ENCODE measurements at places on chromosomes 16 and 17. TPM values are rescaled to one million over a fixed set of nuclear protein-coding genes. Genes with fewer than 3 reads are reported as not detected.

The NDE1 gene
- total RNA-seq = 27.6 TPM

The TNP2 gene
- not detected for total RNA-seq

The SETD1A gene
- total RNA-seq = 15.4 TPM

The PRSS53 gene
- 3.4 TPM for total RNA-seq

The EPOP gene
- 2.4 TPM for total RNA-seq

The CARD14 gene
- not detected for total RNA-seq

DNA sequence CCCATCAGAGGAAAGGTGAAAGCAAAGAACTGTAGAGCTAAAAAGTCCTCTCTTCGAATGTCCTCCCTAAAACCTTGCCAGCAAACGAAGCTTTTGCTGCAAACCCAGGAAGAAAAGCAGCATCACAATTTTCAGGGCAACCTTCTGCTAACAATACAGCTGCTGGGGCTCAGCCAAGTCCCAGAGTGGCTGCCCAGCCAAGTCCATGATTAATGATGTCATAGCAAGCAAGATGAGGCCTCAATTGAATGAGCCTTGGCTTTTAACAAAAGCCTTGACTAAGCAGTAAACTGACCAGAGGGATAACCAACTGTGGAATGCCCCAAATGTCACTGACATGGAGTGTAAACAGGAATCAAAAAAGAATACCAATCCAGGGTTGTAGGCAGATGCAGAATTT lies 342.7 kb downstream of the PMP22 start:
- DNase-seq = no peak

- no peak for DNase-seq
Observed at GRCh38 chr17:30103921-30104320, 12.7 kb upstream of the NSRP1 start.

DNA sequence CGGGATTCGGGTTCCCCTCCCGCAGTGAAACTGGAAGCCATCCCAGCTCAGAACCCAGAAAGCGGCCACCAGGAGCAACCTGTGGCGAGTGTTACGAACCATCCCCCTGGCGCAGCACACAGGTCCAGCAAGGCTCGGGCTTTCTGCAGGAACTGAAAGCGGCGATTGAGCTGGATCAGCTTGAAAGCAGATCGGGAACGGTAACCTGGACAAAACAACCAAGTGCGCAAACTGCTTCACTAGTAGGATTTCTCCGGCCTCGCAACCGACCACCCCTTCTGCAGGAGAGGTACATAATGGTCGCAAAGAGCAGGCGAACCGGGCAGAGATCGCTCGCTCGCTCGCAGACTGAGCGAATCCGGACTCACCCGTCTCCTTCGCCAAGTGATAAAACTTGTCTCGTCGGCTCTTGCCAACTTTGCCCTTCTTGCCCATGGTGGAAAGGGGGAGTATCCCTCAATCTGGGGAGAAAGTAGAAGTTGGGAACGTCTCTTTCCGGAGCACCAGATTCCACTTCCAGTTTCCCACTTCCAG lies 696 bp upstream of the PSMC5 start:
- DNase-seq = no peak

GRCh38 chr16:52123842-52124241 lies 423.1 kb downstream of the TOX3 start:
- no peak for DNase-seq

- DNase-seq = peak; percentile 78
Observed at GRCh38 chr17:13594762-13595598, 6.7 kb downstream of the HS3ST3A1 start.

DNA sequence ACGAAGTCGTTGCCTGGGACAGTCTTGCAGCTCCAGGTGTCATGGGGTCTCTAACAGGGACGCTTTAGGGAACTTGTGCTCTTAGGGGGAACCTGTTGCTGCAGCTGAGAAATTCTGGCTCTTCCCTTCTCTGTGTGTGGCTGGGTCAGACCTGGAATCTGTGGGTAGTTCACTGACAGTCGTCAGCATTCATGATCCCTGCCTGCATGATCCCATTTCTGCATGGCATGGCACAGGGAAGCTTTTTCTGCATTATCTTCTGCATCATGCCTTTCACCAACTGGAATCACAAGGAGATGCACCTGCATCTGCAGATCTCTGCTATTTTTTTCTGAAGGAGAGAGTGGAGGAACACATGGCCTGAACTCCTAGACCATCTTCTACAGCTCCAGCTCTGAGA lies 85.6 kb downstream of the SOX9 start:
- DNase-seq = no peak

- DNase-seq = no peak
Observed at GRCh38 chr16:50702725-50703124, 9.3 kb downstream of the NOD2 start.

GRCh38 chr16:90081606-90081970 lies 4.5 kb upstream of the PRDM7 start:
- DNase-seq = no peak

GRCh38 chr16:82694239-82694874 lies 67.6 kb downstream of the CDH13 start:
- DNase-seq = peak; percentile 79

GRCh38 chr16:29876217-29876593 lies 13.2 kb upstream of the CDIPT start:
- no peak for DNase-seq

All from astrocyte (in vitro differentiated cells and primary cell).